Stimulated activated CD4-positive, alpha-beta T cell treated with anti-CD3 and anti-CD28 coated beads, Interleukin-12 subunit alpha, Interleukin-12 subunit beta, amount 100 ng/mL, for 48 hours (primary cell): ENCODE measurements at places on chromosomes 7 and 10.

DNA sequence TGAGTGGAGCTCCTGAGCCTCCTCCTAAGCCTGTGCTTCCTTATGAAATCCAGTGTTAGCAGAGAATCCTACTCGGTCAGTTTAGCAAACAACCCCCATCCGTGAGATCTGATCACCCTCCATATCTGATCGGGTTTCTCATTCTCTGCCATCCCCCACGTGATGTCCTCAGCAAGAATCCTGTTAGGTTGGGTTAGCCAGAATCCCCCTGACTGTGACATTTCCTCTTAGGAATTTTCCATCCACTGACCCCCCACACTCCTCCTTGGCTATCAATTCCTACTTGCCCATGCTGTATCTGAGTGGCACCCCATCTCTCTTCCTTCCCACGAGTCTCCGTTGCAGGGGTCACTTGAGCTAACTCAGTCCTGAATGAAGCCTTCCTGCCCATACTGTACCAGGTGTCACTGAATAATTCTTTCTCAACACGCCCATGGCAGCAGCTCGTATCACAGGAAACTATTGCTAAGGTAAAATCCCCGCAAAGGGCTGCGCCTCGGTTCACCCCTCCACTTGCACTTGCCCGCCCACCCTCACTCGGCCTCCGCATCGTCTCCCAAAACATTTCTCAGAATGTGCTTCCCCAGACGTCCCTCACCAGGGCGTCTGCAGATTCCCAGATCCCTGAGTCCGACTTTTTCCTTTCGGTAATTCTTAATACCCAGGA is 44.1 kb downstream of the MYOF start:
- no peak for DNase-seq

DNA sequence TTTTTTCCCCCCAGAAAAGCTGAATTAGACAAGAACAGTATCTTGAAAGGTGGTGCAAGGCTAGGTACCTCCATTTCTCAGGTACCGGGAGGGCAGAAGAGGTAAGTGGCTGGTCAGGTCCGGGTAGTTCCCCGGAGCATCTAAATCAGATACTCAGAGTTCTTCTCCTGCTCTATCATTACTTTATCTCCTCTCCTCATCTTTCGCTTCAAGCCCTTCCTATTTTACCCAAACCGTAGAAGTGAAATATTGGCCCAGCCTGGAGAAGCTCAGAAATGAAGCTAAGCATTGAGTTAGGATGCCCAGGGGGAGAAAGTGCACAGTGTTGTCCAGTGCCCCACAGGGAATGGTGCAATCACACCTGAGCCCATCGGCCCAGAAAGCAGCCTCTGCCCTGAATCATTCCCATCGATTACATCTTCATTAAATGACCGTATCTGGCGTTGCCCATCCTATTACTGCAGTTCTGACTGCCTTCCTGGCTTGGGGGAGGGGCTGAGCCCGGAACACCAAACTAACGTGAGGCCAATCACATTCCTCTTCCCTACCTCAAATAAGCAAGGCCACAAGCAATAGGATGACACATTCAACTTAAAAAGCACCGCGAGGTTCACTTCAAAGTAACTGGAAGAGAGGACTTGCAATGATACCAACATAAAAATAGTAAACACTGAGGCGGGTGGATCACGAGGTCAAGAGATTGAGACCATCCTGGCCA is 116.5 kb downstream of the PRPF18 start:
- no peak for DNase-seq

- no peak for DNase-seq
Measured at GRCh38 chr10:86648704-86649427, 5.5 kb upstream of the OPN4 start.

DNA sequence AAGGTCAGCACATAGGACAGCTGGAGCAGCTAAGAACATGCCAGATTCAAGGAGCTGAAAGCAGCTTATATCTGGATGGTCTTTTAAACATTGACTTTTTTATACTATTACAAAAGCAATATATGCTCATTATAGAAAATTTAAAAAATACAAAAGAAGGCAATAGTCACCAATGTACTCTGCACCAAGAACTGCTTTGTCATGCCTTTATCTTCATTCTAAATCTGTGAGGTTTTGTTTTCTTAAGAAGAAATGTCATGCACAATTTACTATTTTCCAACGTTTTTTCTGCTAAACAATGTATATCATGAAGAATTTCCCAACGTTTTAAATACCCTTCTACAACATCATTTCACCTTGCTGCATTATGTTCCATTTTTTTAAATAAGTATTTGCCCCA is 2.8 kb downstream of the LIPM start:
- no peak for DNase-seq

DNA sequence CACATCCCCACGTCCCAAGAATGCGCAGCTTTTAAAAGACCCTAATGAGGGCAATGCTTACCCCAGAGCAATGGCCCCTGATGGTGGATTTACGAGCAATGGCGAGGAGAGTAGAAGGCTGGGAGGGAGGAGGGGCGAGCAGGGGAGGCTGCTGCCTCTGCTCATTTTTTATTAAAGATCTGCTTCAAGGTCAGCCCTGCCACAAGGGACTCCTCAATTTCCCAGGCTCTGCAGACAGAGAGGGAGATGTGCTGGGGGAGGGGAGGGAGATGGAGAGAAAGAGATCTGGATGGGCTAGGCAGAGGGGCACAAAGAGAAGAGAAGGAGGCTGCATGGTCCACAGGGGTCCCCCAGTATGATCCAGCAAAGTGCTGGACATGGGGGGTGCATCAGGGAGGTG is 7.8 kb upstream of the SRRM3 start:
- no peak for DNase-seq

- no peak for DNase-seq
Measured at GRCh38 chr7:115869190-115869589, 161.4 kb downstream of the TFEC start.

- no peak for DNase-seq
Measured at GRCh38 chr10:71523756-71524155, 127.0 kb downstream of the CDH23 start.

GRCh38 chr7:31114593-31115343 is 62.7 kb downstream of the ADCYAP1R1 start:
- DNase-seq, result no peak

- no peak for DNase-seq
Measured at GRCh38 chr7:80134536-80135308, at the start of gene GNAI1. GNAI1 (plus strand) TSS chr7:80134831; CDS start chr7:80135161, 330 bp downstream.

GRCh38 chr10:73950155-73950948 is 39.4 kb downstream of the PLAU start:
- DNase-seq, result no peak

GRCh38 chr7:90582164-90582563 is 14.0 kb upstream of the CDK14 start:
- DNase-seq, result no peak

GRCh38 chr10:119860866-119861607 is 11.6 kb downstream of the MCMBP start:
- DNase-seq, result no peak

- no peak for DNase-seq
Measured at GRCh38 chr7:15174485-15174884, 271.9 kb upstream of the DGKB start.

DNA sequence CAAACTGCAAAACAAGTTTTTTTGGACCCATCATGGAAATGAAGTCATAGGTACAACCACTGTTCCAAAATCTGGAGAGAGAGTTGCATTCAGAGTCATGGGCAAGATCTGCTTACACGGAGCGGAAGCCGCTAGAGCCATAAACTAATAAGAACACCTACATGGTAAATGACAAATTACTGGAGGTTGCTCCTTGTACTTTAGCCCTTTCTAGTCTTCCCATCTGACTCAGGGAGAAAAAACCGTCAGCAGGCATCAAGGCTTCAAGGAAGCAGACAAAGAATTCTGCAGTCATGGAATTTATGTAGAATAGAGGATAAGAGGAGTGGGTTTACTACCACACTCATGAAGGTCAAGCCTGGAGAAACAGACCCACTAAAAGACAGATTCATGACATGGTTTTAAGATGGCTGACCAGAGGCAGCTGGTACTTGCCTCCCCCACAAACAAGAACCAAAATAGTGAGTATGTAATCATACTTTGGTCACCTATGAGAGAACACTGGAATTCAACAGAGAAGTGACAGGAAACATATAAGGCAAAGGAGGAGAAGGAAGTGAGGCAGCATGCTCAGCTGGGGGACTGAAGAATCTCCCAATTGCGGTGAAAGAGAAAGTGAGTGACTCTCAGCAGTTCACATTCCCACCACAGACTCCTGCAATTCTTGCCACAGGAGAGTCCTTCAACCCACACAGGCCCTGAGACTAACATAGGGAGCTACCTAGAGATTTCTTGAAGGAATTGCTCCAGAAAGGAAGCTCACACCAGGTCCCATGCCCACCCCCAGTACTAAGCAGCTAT is 42.4 kb upstream of the ASAH2 start:
- DNase-seq, result no peak

DNA sequence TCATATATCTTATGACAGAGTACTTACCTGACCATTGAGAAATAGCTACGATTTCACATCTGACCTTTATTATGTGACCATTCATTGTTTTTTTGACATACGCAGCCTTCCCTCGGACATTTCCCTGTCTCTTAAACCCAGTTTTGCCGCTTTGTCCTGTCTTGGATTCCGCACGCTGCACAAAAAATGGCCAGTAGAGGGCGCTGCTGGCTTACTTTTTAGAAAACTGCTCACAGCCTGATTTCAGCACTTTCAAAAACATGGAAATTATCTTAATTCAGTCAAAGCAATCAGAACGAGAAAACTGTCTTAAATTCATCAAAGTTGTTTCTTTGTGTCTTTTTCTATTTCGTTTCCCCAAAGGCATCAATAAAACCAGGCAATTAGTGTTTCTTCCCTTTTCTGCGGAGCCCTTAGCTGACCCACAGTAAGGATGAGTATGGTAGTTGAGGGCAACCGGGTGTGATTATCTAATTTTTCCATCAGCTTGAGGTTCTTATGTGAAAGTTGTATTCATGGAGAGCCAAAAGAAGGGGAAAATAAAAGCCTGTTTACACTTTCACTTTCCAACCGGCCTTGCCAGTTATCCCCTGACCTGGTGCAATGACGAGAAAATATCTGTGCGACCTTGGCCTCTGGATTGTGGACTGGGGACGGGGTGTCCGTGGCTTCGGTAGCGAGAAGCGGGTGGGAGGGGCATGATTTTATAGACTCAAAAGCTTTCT is 144.4 kb downstream of the DYNC1I1 start:
- peak; percentile 82 for DNase-seq

DNA sequence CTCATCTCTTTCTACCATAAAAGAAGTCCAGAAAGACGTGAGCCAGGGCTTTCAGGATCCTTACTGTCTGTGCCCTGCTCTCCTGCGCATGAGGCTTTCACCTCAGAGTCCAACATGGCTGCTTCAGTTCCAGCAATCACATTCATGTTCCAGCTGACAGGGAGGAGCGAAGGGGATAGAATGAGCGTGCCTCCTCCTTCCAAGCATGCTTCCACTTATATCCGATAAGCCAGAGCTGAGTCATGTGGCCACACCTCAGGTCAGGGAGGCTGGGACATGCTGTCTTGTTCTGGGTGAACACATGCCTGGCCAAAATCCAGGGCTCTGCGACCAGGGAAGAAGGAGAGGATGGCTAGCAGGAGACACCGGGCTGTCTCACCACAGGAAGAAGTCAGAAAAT is 248.2 kb downstream of the SKAP2 start:
- no peak for DNase-seq

GRCh38 chr7:154844955-154845354 is 158.0 kb downstream of the PAXIP1 start:
- no peak for DNase-seq

- DNase-seq, result peak; percentile 82
Measured at GRCh38 chr10:100986952-100987684, at the start of the genes MRPL43 and TWNK. MRPL43 (minus strand) TSS chr10:100987497; CDS start chr10:100987443, 54 bp downstream. TWNK (plus strand) TSS chr10:100987543; CDS start chr10:100988211, 668 bp downstream.
